CD4-positive, alpha-beta T cell treated with Interferon alpha-2 for 1 hour (primary cell): ENCODE measurements at places on chromosomes 6 and 20.
A peak's percentile ranks its signal among the peaks of the same experiment; 100 is the strongest.

- DNase-seq = no peak
Measured at GRCh38 chr6:29532320-29532951, 27.1 kb downstream of the UBD start.

DNA sequence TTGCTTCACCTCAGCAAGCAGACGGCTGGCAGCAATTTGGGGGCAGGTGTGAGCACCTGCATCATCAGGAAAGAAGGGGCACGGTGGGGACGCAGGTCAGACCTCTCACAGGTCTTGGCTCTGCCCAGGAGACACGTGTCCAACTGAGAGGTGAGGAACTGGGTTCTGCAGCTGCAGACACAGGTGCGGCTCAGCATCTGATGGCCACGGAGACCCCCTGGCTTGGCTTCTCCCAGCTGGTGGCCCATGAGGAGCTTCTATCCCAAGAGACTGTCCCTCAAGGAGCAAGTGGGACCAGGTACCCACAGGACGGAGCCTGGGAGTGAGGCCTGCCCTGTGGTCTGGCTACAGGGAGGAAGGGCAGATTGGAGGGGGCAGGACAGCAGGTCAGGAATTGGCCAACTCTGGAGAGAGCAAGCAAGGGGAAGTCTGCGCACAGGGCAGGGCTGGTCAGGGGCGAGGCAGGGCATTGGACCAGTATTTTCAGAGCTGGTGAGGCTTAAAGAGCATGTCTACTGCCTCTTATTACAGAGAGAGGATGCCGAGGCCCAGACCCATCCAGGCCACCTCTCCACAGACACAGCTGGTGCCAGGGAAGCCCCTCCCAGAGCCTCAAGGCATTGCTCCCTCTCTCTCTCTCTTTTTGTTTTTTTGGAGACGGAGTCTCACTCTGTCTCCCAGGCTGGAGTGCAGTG is 4.2 kb downstream of the STMN3 start:
- no peak for DNase-seq

- DNase-seq = no peak
Measured at GRCh38 chr6:40791004-40791403, 203.8 kb upstream of the LRFN2 start.

DNA sequence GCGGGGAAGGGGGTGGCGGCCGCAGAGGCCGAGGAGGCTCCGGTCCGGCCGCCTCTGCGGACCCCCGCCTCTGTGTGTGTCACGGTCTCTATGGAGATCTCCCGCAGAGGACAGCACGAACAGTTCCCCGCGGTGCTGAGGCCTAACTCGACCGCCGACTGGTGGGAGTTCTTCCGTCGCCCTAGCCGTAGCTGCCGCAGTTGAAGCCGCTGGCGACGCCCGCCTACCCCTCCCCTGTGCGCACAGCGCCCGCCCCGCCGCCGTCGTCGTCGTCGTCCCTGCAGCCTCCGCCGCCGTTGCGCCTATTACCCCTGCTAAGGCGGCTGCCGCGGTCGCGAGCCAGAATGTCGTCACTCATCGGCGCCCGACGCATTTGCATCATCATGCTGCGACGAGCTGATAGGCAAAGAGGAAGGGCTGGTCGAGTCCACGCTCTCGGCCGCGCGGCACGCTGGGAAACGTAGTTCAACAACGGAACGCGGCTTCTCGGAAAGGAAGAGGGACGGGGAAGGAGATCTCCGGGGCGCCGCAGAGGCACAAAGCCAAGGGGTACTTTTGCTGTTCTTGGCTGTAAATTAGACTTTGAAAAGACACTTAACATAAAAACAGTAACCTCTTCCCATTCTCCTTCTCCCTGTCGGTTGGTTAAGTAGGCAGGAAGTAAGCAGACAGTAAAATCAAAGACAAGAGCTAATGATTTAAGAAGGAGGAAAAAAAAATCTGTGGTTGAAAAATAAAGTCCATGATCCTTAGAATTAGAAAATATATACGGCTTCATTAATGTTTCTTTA is at the start of gene NUP153:
NUP153 (minus strand) TSS at position 346 of the 791 bp plus-strand sequence. CDS start 538 bp downstream, outside the sequence.
- peak; percentile 99 for DNase-seq

- DNase-seq = no peak
Measured at GRCh38 chr6:72811971-72812421, 190.1 kb downstream of the KCNQ5 start.

DNA sequence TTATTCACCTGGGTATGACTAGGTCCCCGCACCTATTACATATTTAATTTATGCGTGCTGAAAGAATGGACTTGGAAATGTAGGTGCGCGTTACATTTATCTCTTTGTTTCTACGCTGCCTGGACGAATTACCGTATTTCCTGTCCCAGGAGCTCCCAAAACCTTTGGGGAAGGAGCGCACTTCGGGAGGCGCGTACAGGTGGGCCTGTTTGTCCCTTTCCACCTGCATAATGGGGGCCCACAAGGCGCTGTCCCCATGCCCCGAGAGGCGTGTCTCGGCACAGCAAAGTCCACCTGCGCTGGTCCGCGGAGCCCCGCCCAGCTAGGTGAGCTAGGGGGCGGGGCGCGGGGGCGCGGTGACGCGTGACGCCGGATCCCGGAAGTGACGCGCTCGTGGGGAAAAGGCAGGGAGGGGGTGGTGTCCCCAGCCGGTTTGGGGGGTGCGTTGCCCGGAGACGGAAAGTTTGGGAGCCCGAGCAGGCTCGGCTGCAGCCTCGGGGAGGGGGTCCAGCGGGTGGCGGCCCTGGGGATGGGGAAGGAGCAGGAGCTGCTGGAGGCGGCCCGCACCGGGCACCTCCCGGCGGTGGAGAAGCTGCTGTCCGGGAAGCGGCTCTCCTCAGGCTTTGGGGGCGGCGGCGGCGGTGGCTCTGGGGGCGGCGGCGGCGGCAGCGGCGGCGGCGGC is at the start of gene ANKS1A:
ANKS1A (plus strand) TSS at position 382 of the 682 bp plus-strand sequence; CDS start at position 530, 148 bp downstream.
- DNase-seq = peak; percentile 95

DNA sequence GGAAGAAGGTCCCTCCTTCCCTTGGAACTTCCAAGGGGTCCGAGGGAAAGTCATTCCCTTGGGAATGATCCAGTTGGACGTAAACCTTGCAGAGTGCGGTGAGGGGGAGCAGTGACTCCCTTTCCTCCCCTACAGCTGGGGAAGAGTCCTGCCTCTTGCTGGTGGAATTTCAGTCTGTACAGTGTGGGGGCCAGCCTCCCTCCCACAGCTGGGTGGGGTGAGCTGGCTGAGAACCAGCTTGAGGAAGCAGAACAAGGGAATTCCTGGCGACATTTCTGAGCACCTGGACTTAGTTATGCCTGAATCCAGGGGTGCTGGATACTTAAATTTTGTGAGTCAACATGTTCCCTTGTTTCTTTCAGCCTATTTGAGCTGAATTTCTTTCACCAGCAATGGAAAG is 152.0 kb downstream of the ANKRD60 start:
- no peak for DNase-seq

- no peak for DNase-seq
Measured at GRCh38 chr6:92521553-92521952, 897.8 kb downstream of the EPHA7 start.

DNA sequence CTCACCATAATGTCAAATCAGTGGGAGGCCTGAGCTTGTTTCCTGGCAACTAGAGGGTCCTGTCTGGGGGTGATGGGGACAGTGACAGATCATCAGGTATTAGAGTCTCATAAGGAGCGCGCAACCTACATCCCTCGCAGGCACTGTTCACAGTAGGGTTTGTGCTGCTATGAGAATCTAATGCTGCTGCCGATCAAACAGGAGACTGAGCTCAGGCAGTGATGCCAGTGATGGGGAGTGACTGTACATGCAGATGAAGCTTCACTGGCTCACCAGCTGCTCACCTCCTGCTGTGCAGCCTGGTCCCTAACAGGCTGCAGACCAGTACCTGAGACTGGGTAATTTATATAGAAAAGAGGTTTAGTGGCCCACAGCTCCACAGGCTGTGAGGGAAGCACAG is 147.3 kb downstream of the TTLL2 start:
- DNase-seq = no peak

DNA sequence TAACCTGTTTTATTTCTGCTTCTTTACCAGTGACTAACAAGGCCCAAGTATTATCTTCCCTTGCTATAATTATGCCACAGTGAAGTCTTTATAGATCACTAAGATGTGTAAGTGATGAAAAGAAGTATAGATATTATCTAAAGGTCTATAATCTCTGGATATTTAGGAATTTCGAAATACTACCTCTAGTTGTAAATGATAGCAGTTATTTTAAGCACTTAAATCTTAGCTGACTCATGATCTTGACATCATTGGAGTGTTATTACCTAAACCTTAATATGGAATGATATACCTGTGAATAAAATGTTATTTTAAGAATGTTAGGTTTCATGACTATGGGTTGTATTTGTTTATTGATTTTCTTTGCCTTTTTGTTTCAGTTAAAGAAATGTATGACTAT is 31.5 kb downstream of the CDC40 start:
- no peak for DNase-seq

DNA sequence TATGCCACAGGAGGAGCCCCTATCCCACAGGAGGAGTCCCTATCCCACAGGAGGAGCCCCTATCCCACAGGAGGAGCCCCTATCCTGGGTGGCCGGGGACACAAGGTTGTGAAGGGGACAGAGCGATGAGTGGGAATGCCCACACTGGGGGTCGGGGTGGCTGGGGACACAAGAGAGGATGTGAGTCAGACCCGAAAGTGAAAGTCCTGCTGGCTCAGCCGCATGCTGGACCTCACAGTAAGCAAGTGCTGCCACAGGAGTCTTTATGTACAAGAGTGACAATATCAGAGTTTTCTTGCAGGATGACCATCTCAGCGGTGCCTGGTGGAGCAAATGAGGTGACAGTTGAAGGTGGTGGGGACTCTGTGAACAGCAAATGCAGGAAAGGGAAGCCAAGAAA is 93.7 kb downstream of the PSMB1 start:
- DNase-seq = no peak

DNA sequence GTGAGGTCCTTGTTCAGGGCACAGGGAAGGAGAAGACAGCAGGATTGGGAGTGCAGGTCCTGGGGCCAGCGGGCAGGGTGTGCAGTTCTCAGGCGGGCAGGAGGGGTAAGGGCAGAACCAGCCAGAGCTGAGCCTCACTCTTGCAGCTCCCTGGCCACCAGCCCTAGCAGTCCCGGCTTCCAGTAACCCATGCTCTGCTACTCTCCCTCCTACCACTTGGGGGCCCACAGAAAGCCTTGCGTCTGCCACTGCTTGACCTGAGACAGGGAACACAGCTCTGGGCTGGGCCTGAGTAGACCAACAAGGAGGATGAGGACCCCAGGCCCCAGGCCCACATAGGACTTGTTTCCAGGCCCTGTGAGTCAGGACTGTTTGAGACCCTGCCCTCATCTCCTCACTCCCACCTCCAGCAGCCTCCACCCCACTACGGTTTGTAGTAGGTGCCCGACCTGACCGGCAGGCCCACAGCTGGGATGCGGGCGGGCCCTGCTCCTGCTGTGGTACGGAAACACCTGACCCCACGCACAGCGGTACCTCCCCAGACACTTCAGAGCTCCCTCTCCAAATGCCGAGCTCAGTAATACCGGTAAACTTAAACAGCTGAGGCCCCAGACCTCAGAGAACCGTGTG is 39.2 kb downstream of the KCNK5 start:
- DNase-seq = no peak

DNA sequence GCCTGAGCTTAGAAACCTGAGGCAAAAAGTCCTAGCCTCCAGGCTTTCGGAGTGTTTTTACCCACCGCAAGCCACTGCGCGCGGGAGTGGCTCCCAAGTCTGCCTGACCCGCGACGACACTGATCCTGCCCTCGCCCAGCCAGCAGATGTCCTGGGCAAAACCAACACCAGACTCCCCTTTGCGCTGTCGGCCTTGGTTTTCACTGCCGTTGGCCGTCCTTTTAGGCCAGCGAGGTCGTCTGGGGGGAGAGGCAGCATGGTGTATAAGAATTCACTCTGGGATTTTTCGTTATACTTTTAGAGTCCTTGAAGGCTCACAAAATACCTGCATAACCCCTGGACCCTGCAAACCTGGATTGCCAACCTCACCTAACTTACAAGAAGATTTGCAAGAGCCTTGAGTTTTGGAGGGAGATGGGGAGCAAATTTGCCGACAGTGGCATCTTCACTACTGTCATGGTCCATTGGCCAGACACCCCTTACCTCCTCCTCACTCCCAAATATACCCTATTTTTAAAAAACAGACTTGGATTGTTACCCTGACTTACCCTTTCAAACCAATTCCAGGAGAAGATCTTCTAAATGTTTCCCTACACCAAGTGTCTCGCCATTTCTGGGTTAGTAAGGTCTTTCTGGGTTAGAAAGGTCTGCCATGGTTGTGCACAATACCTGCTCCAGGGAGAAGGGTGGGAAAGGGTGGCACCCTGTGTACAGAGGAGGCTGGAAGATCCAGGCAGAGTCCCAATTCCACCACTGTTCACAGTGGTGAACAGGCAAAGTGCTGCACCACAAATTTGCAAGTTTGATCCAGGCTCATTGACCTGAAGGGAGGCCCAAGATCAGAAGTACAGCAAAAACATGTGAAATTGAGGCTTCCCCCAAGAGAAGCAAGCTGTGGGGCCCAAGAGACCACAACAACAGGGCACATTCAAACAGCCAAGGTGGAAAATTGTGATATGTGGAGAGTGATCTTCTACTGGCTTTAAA is 4.4 kb downstream of the FOXA2 start:
- no peak for DNase-seq

- DNase-seq = peak; percentile 35
Measured at GRCh38 chr6:142746524-142746923, 198.5 kb downstream of the HIVEP2 start.

GRCh38 chr20:57195469-57196100 is 70.9 kb downstream of the BMP7 start:
- DNase-seq = no peak

DNA sequence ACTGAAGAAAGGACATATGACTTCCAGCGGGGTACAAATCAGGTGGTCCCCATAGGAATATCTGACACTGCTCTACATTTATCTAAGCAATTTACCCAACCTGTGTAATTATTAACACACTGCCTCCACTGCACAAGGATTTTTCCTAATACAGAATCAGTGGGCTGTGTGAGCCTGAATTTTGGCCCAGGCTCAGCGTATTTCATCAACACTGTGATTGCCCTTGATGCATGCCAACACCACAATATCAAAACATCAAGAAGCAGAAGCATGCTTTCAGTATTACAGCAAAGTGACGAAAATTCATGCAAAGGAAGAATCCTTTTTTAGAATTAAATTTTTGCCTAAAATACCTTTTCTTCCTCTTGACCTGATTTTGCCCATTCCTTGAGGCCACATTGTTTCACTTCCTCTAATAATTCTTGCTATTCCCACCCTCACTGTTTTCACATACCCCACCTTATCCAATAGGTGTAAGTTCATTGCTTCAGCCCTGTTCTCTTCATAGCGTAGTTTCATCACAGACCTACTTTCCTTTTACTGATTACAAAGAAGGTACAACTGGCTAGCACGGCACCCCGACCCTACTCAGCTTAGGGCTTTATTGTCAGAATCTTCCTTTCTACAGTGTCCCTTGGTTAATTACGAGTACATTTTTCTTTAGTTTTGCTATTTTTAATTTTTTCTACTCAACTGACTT is 83.7 kb upstream of the PTCHD4 start:
- no peak for DNase-seq

GRCh38 chr6:46476301-46476700 is 14.9 kb downstream of the RCAN2 start:
- DNase-seq = no peak

DNA sequence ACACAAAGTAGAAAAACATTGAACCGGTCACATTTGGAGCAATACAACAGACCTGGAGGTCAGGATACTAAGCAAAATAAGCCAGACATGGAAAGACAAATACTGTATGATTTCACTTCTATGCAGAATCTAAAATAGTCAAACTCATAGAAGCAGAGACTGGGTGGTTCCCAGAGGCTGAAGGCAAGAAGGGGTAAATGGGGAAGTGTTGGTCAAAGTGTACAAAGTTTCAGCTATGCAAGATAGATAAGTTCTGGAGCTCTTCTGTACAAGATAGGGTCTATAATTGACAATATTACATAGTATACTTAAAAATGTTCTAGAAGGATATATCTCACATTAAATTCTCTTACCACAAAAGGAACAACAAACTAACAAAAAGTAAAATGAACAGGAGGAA is 70.3 kb downstream of the TMEM244 start:
- DNase-seq = no peak
